ENCODE measurements at places on chromosomes 3 and 15.

DNA sequence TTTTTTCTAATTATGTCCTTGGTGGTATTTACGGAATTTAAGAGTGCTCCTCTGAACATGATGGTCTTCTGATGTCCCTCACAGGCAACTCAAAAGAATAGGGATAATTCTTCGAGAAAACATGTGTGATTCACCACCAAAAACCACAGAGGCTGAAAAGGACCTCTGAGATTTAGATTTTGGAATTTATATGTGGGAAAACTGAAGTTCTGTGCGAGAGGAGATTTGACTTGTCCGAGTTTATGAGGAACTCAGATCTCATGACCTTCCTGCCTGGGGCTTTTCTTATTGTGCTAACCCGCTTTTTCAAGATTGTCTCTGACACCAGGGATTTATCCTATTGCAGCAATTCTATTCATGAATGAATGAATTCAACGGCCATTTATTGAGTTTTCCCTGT is 142.4 kb downstream of the FAM43A start:
- no peak for DNase-seq

DNA sequence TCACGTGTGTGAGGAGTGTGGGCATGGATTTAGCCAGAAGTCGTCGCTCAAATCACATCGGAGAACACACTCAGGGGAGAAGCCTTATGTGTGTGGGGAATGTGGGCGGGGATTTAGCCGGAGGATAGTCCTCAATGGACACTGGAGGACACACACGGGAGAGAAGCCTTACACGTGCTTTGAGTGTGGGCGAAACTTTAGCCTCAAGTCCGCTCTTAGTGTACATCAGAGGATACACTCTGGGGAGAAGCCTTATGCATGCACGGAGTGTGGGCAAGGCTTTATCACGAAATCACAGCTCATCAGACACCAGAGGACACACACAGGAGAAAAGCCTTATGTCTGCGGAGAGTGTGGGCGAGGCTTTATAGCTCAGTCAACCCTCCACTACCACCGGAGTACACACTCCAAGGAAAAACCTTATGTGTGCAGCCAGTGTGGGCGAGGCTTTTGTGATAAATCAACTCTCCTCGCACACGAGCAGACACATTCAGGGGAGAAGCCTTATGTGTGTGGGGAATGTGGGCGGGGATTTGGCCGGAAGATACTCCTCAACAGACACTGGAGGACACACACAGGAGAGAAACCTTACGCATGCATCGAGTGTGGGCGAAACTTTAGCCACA is 28.1 kb downstream of the ZNF589 start:
- no peak for DNase-seq

GRCh38 chr3:190566043-190566933 is 52.4 kb downstream of the IL1RAP start:
- peak; percentile 32 for DNase-seq

DNA sequence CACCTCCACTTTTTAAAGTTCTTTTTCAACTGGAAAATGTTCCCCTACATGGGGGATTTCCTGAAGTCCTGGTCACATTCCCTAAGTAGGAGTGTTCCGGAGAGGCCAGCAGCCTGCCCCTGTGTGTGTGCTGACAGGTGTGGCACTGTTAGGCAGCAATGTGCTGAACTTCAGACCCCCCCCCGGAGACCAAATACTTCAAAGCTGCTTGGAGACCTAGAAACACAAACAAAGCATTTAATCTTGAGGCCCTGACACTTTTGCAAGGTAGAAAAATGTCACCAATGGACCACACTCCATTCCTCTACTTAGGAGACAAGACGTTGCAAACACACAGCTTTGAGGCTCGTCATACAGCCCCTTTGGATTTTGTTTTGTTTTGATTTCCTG is 259.6 kb upstream of the CTNNB1 start:
- DNase-seq, result no peak

GRCh38 chr3:133547432-133548041 is 25.9 kb upstream of the CDV3 start:
- no peak for DNase-seq

- DNase-seq, result no peak
Observed at GRCh38 chr3:186775999-186776398, 7.4 kb upstream of the EIF4A2 start.

DNA sequence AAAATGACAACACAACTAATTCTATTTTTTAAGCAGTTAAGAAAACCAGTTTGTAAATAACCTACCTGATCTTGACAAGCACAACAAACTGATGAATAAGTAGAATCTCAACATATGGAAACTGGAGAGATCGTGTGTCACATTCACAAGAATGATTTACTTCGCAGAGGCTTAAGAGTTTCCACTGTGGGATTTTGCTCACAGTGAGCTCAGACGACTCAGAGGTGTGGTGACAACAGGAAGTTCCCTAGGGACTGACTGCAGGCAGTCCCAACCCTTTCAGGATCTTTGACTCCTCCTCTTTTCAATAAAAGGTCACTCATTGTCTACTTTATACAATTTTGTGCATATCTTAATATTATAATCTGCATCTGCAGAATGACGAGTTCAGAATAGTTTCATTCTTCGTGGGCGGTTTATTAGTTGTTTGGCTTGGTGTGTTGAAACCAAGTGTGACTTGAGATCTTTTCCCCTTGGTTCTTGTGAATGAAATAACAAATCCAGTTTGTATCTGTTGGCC is at the start of gene LIPH:
Gene LIPH (minus strand): TSS at position 231 of the 520 bp plus-strand sequence. CDS start 117 bp downstream, at position 114.
- no peak for DNase-seq

DNA sequence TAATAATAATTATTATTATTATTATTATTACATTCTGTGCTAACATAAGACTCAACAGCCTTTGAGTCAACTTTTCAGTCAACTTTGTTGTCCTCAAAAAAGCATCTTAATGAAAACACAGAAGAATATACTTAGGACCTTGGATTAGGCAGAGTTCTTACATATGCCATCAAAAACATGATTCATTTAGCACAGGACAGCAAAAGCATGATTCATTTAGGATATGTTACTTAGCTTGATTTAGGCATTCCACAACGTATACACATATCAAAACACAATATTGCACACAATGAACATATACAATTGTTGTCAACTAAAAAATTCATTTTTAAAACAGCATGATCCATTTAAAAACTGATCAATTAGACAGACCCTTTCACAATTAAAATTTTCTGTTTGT is 213.0 kb downstream of the FMN1 start:
- no peak for DNase-seq

GRCh38 chr3:62175161-62175560 is 198.2 kb downstream of the FEZF2 start:
- DNase-seq, result no peak

DNA sequence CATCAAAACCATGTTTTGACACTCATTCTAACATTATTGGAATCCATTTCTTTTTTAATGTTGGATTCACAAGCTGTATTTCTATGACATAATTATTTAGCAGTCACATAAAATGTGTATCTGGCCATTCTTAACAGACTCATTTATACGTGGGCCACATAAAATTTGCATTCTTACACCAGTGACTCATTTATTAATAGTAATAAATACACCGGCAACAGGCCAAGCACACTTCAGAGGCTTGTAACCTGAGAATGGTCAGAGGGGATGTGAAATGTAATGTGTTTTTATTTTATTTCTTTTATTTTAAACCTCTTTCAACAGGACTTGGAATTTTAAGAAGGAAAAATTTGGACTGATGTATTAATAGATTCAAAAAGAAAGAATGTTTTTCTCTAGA is 384.9 kb upstream of the RARB start:
- no peak for DNase-seq

DNA sequence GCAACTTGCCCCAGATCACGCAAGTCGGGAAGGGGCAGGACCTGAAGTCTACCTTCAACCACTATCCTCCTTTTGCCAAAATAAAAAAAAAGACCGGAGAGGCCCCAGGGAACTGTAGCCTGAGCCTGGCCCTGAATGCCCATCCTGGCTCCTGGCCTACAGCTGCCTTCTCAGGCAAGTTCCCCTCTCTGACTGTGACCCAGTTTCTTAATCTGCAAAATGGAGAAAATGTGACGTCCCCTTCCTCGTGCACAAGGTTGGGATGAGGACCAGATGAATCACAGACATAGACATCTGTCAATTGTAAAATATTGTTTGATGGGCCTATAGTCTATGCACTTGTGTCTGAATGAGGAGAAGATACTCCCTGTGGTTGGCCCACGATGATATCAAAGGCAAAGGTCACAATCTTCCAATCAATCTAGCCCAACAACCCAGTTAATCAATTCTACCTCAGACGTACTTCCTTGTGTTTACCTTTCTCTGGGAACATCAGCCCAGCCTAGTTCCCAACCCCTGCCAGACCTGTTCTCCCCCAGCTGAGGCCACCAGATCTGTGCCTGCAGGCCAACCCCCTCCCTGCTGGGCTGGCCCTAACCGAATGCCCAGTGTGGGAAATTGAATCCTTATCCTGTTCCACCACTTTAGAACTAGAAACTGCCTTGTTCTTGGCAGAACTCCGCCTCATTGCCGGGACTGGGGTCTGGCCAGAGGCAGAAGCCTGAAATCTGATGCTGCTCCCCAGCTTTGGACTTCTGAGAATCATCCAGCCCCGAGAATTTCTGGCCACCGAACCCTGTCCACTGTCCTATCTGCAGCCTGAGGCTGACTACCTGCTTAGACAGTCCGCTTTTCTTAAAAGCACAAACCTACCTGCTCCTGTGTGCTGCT is 101.8 kb upstream of the LIPC start:
- no peak for DNase-seq

GRCh38 chr3:43180027-43180426 is 74.1 kb upstream of the POMGNT2 start:
- DNase-seq, result no peak

DNA sequence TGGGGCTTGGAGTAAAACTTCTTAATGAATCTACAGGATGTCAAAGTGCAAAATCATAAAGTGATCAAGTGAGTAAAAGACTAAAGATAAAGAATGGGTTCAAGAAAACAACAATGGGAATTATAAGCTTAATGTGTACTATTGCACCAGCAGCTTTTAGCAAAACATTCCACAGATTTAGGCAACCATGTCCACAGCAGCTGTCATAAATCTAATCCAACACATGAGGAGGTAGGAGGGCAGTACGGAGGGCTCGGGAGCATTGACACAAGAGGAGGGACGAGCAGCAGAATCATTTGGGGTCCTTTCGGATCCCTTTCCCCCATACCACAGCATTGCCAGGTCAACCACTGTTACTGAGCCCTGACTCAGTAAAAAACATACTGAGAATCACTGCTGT is 464.3 kb upstream of the WNT5A start:
- DNase-seq, result no peak

- no peak for DNase-seq
Observed at GRCh38 chr3:129439226-129439816, 427 bp downstream of the MBD4 start.

- no peak for DNase-seq
Observed at GRCh38 chr3:47741925-47742324, 39.8 kb downstream of the SMARCC1 start.

DNA sequence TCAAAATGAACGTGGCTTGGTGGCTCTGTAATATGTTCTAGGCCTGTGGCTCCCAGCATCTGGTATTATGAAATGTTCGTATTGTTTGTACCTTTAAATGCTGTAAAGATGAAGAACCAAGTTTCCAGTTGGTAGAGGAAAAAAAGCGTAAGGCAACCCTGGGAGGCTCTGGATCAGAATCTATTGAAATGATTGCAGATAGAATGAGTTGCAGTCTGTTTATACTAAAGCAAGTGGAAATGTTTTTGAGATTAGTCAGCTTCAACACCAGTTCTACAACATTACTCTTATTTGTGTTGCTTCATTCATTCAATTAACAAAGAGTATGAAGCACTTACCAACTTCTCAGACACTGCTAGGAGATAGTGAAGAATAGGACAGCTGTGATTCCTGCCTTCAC is 5.3 kb downstream of the ARL6IP5 start:
- no peak for DNase-seq

- DNase-seq, result peak; percentile 55
Observed at GRCh38 chr3:127697551-127698240, 24.9 kb downstream of the ABTB1 start.

DNA sequence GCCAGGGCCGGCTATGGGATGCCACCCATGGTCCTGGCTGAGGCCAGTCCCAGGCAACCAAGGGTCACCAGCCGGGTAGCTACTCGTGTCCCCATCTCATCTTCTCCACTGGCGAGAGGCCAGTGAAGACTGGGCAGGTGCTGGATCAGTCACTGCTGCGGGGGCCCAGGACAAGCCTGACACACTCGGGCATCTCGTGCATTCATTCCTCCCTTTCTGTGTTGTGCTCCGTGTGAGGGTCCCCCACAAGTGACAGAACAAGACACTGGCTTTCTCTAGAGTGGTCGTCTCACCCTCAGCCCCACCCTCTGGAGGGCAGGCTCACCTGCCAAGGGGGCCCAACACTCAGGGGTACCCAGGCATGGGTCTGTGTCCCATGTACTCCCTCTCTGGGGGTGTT is 48.4 kb downstream of the ROPN1B start:
- no peak for DNase-seq

- no peak for DNase-seq
Observed at GRCh38 chr15:73647259-73648013, 14.2 kb upstream of the NPTN start.

- no peak for DNase-seq
Observed at GRCh38 chr3:12423918-12424630, 60.2 kb upstream of the TSEN2 start.

- DNase-seq, result no peak
Observed at GRCh38 chr3:103949693-103950092, 1417.0 kb upstream of the ALCAM start.

GRCh38 chr15:70625438-70625837 is 137.9 kb downstream of the UACA start:
- DNase-seq, result no peak

GRCh38 chr15:42608110-42608531 is 32.7 kb downstream of the STARD9 start:
- DNase-seq, result no peak

DNA sequence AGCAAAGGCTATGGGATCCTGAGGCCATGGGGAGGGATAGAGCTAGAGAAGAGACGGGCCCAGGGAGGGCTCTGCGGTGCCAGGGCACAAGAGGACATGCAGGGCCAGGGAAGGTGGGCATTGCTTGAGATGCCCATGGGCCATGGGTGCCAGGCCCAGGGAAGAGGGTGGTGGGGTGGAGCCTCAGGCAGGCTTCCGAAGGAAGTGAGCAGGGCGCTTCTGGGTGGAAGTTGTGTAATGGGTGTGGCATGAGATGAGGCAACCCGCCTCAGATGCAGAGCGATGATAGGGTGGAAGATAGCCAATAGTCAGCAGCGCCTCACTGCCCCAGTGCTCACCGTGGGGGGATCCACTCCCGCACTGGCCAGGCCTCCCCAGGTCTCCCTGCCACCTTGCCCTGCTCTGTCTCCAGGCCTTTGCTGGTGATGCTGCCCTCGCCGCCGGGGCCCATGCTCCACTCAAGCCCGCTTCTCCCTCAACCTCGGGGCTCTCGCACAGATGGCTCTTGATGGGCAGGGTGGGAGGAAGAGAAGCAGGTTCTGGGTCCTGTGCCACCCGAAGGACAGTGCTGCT is 51.4 kb downstream of the DNAJB8 start:
- DNase-seq, result no peak

- peak; percentile 60 for DNase-seq
Observed at GRCh38 chr3:187678726-187679268, 8.6 kb upstream of the SST start.
